ENCODE measurements at places on chromosomes 5 and 9.

GRCh38 chr9:36802201-36802920, 229.7 kb downstream of the MELK start:
- no peak for DNase-seq

DNA sequence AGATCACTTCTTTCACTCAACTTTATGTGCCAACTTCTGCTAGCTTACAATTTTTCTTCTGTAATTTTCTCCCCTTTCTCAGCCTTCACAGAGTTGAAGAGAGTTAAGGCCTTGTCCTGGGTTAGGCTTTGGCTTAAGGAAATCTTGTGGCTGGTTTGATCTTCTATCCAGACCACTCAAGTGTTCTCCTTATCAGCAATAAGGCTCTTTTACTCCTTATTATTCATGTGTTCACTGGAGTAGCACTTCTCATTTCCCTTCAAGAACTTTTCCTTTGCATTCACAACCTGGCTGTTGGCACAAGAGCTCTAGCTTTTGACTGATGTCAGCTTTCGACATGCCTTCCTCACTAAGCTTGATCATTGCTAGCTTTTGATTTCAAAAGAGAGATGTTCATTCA, 86.9 kb upstream of the ALDH1B1 start:
- no peak for DNase-seq

DNA sequence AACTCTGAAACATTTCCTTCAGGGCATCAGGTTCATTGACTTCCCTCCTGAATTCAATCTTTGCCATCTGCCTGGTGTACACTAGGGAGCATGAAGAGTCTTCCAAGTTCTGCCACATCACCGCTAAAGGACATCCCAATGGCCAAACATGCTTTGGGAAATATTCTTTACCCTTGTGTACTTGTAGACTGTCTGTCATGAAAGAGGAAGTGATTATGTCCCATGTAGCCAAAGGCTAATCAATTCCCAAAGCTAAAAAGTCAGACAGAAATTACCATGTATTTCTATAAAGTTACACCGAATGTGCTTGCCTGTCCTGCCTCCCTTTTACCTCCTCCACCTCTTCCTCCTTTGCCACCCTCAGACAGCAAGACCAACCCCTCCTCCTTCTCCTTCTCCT, 28.9 kb upstream of the RECK start:
- no peak for DNase-seq

- DNase-seq, result no peak
These were observed 22.0 kb downstream of the OR2S2 start for GRCh38 chr9:35935755-35936509.

DNA sequence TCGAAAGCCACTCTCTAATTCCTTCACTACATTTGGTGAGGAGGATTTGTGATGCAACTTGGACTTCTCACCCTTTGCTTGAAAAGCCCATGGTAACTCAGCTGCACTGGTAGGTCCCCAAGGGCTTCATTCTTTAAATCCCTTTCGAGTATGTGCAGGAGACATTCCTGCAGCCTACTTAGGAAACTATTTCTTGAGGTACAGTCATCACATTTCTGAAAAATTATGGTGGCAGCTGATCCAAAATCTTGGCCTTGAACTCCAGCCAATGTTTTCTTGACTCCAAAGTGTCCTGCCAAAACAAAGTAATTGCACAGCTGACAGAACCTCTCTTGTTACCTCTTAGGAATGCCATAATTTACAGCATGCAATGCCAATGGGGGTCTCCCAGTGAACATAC, 99.7 kb downstream of the NPR3 start:
- no peak for DNase-seq

DNA sequence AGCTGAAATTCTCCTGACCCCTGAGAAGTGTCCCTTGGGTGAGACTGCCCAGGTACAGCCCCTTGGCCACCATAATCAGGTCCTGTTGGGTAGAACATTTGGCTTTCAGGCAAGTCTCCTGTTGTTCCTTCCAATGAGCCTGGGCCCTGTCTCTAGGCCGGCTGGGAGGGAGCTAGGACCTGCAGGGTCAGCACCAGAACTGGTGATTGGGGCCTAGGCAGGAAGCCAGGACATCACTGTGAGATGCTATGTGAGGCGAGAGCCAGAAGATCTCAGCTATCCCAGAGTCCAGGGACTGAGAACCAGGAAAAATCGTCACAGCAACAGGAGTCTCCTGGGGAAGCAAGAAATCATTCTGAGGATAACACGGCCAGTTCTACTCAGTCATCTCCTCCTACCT, 51.5 kb downstream of the PCDH1 start:
- DNase-seq, result no peak

- no peak for DNase-seq
These were observed 237.3 kb downstream of the TMEM167A start for GRCh38 chr5:82839881-82840280.

DNA sequence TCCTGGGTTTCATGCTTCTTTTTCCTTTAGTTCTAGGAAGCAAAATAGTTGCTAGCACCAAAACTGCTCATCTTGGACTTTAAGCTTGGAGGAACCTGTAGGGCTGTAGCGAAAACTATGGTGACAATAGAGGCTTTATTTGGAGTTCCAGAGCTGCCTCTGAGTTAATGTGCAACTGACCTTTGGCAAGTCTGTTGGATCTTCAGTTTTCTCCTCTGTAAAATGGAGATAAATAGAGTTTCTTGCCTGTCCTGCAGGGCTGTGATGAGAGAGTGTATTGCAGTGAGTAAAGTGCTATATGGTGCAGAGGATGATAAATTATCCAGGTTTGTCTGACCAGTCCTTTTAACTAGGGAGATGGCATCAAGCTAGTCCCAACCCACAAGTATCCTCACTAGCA, 417.0 kb downstream of the MAN2A1 start:
- DNase-seq, result no peak

Measured in stimulated activated CD4-positive, alpha-beta T cell treated with anti-CD3 and anti-CD28 coated beads, Interleukin-15, amount 100 ng/mL, for 1 hour (primary cell).